ENCODE measurements at places on chromosomes 16 and 17. TPM values are rescaled to one million over a fixed set of nuclear protein-coding genes. Genes with fewer than 3 reads are reported as not detected.

DNA sequence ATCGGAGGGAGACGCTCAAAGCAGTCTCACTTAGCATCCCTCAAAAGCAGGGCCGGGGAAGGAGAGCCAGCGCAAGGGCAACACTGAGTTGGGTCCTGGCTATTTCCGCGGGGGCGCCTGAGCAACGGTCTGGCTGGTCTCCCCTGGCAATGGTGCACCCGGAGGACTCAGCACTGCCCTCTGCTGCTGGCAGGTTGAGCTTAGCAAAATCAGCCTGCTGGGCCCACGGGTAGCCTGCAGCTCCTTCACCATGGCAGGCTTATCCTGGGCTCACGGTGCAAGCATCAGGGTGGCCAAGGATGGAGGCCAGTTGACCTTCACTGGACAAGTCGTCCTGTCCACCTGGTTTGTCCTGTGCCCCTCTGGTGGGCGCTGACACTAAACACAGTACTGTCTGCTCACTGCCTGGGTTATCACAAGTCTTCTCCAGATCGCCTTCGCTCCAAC lies 14.4 kb upstream of the ALDH3A1 start:
- H3K4me1 ChIP-seq, result peaks cover 16% of the 10 kb centered on the region
- H3K27ac ChIP-seq, result no peak overlapping the region
- peak; percentile 72 for DNase-seq
- no peaks in the 10 kb centered on the region for H3K36me3 ChIP-seq

- H3K27me3 ChIP-seq, result peaks cover 17% of the 10 kb centered on the region
- H3K36me3 ChIP-seq, result no peaks in the 10 kb centered on the region
- H3K27ac ChIP-seq, result no peak overlapping the region
- H3K4me1 ChIP-seq, result peaks cover 7% of the 10 kb centered on the region
- peak overlapping the region; percentile 41 for H3K4me3 ChIP-seq
These were observed 484 bp downstream of the FZD2 start for GRCh38 chr17:44557651-44558285.

DNA sequence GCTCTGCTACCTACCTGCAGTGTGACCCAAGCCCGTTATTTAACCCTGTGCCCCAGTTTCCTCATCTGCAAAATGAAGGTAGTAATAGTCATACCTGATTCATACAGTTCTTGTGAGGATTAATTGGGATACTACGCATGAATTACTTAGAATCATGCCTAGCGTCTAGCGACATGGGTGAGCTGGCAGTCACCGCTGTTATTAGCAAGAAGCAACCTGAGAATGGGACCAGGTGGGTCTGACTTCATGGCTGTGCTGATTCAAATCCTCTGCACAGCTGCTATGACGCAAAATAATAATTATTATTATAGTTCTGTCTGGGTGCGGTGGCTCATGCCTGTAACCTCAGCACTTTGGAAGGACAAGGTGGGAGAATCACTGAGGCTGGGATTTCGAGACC lies 7.9 kb downstream of the SOCS1 start:
- H3K4me3 ChIP-seq, result no peak overlapping the region
- no peaks in the 10 kb centered on the region for H3K27me3 ChIP-seq
- no peak for DNase-seq
- no peaks in the 10 kb centered on the region for H3K36me3 ChIP-seq
- H3K27ac ChIP-seq, result no peak overlapping the region

DNA sequence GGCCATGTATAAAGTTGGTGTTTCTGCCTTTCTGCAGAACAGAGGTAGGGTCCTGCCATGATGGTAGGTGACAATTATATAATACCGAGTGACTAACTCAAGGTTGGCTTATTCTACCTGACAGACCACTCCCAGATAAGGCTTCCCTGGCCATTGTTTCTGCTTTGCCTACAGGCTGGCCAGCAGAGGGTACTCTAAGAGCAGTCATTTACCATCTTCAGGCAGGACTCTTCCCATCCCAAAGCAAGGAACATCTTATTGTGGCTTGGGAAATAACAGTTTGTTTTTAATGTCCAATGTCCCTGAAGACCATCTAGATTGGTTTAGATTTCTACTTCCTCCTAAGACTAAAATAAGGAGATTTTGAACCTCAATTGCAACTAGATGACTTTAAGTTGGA lies 74.1 kb downstream of the SNX11 start:
- H3K4me1 ChIP-seq, result no peaks in the 10 kb centered on the region
- no peak overlapping the region for H3K27ac ChIP-seq
- H3K27me3 ChIP-seq, result no peaks in the 10 kb centered on the region
- no peak overlapping the region for H3K4me3 ChIP-seq
- peaks cover 64% of the 10 kb centered on the region for H3K36me3 ChIP-seq

- no peak overlapping the region for H3K4me3 ChIP-seq
- no peak for DNase-seq
- H3K36me3 ChIP-seq, result no peaks in the 10 kb centered on the region
- H3K4me1 ChIP-seq, result no peaks in the 10 kb centered on the region
- H3K27me3 ChIP-seq, result no peaks in the 10 kb centered on the region
- H3K27ac ChIP-seq, result no peak overlapping the region
These were observed 45.9 kb downstream of the JPH3 start for GRCh38 chr16:87648236-87648635.

- H3K27me3 ChIP-seq, result no peaks in the 10 kb centered on the region
- peak overlapping the region; percentile 49 for H3K4me3 ChIP-seq
- H3K4me1 ChIP-seq, result peaks cover 41% of the 10 kb centered on the region
- no peak for DNase-seq
- no peaks in the 10 kb centered on the region for H3K36me3 ChIP-seq
- peak overlapping the region; percentile 33 for H3K27ac ChIP-seq
These were observed 40.8 kb downstream of the LDHD start for GRCh38 chr16:75075688-75076268.

GRCh38 chr17:17484451-17484899 lies 7.7 kb downstream of the MED9 start:
- H3K4me3 ChIP-seq, result no peak overlapping the region
- H3K4me1 ChIP-seq, result peaks cover 17% of the 10 kb centered on the region
- no peak overlapping the region for H3K27ac ChIP-seq
- H3K36me3 ChIP-seq, result peaks cover 14% of the 10 kb centered on the region
- H3K27me3 ChIP-seq, result no peaks in the 10 kb centered on the region
- DNase-seq, result no peak

- H3K4me1 ChIP-seq, result peaks cover 7% of the 10 kb centered on the region
- no peak overlapping the region for H3K27ac ChIP-seq
- no peak overlapping the region for H3K4me3 ChIP-seq
- H3K36me3 ChIP-seq, result no peaks in the 10 kb centered on the region
- no peak for DNase-seq
These were observed 38.4 kb downstream of the TNFRSF13B start for GRCh38 chr17:16933317-16934132.

- H3K36me3 ChIP-seq, result peaks cover 12% of the 10 kb centered on the region
- H3K27ac ChIP-seq, result no peak overlapping the region
- no peak for DNase-seq
- no peaks in the 10 kb centered on the region for H3K27me3 ChIP-seq
- peaks cover 21% of the 10 kb centered on the region for H3K4me1 ChIP-seq
These were observed 2.5 kb downstream of the KNOP1 start for GRCh38 chr16:19715566-19715965.

GRCh38 chr16:26071101-26071866 lies 379.5 kb downstream of the HS3ST4 start:
- H3K4me1 ChIP-seq, result no peaks in the 10 kb centered on the region
- H3K27ac ChIP-seq, result no peak overlapping the region
- no peak for DNase-seq
- H3K27me3 ChIP-seq, result no peaks in the 10 kb centered on the region

GRCh38 chr16:1036166-1036565 lies 36.4 kb upstream of the SSTR5 start:
- no peaks in the 10 kb centered on the region for H3K27me3 ChIP-seq
- DNase-seq, result no peak
- H3K27ac ChIP-seq, result no peak overlapping the region
- H3K4me3 ChIP-seq, result no peak overlapping the region
- H3K36me3 ChIP-seq, result no peaks in the 10 kb centered on the region
- no peaks in the 10 kb centered on the region for H3K4me1 ChIP-seq

- H3K36me3 ChIP-seq, result no peaks in the 10 kb centered on the region
- H3K4me3 ChIP-seq, result no peak overlapping the region
- H3K4me1 ChIP-seq, result peaks cover 14% of the 10 kb centered on the region
- DNase-seq, result no peak
- peaks cover 5% of the 10 kb centered on the region for H3K27me3 ChIP-seq
These were observed 59.0 kb upstream of the MED9 start for GRCh38 chr17:17417718-17418181.

DNA sequence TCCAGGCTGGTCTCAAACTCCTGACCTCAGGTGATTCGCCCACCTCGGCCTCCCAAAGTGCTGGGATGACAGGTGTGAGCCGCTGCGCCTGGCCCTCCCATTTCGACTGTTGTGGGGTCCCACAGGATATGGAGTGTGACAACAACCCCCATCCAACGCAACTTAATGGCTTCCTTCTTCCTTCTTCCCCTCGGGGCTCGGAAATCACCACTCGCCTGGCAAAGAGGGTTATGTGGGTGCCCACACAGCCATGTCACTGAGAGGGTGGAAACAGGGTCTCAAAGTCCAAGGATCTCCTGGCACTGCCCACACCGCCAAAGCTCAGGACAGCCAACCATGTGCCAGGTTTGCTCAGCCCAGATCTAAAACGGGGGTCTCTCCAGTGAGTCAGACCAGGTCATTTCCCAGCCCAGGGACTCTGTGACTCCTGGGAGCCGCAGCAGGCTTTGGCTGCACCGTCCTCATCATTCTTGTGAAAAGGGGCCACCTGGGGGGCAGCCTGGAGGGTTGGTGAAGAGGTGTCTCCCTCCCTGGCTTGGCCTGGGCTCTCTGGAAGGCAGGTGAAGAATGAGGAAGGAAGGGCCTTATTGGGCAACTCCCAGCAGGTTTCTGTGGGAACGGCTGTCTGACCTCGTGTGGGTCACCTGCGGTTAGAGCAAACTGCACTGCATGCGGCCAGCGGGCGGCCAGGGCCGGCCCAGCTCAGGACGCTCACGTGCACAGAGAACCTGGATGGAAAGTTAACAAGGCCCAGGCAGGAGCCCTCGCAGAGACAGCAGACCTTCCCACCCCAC lies 25.3 kb upstream of the LITAF start:
- no peaks in the 10 kb centered on the region for H3K27me3 ChIP-seq
- H3K4me3 ChIP-seq, result no peak overlapping the region
- no peak for DNase-seq
- H3K27ac ChIP-seq, result no peak overlapping the region
- H3K36me3 ChIP-seq, result no peaks in the 10 kb centered on the region

GRCh38 chr16:2501946-2502895 lies 11.5 kb upstream of the ATP6V0C start:
- peaks cover 8% of the 10 kb centered on the region for H3K4me1 ChIP-seq
- DNase-seq, result no peak
- no peak overlapping the region for H3K4me3 ChIP-seq
- H3K27ac ChIP-seq, result no peak overlapping the region

GRCh38 chr17:18194804-18195203 lies 11.2 kb downstream of the ALKBH5 start:
- H3K27ac ChIP-seq, result no peak overlapping the region
- H3K4me3 ChIP-seq, result no peak overlapping the region
- peaks cover 39% of the 10 kb centered on the region for H3K4me1 ChIP-seq
- H3K36me3 ChIP-seq, result peaks cover 32% of the 10 kb centered on the region
- no peaks in the 10 kb centered on the region for H3K27me3 ChIP-seq

DNA sequence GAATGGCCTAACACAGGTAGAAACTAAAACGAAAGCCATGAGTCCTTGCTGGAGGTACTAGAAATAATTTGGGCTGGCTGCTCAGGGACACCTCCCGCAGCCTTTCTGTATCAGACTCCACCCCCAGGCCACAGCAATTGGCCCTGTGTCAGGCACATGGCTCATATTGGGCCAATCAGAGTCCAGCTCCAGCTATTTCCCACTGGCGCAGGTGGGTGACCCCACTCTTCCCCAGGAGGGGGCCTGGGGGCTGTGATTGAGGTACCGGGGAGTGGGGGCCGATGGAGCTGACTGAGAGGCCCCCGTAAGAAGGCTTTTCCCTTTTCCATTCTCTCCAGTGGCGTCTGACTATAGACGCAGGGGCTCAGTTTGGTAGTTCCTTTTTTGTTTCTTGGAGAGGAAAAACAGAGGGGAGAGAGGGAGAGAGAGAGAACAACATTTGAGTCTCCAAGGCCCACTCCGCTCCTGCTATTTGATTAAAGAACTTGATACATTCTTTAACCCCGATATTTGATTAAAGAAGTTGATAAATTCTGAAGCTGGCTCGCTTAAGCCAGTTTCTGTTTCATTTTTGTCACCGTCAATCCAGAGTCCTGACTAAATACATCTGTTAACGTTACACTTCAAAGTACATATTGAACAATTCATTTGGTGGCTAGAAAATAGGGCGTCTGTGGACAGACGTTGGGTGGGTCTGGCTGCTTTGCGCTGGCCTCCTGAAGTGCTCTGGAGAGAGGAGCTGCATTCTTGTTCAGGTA lies 26.3 kb downstream of the FOXL1 start:
- H3K36me3 ChIP-seq, result no peaks in the 10 kb centered on the region
- peak; percentile 41 for DNase-seq
- H3K27ac ChIP-seq, result peak overlapping the region; percentile 35
- no peaks in the 10 kb centered on the region for H3K27me3 ChIP-seq
- peak overlapping the region; percentile 88 for H3K4me3 ChIP-seq

GRCh38 chr16:30539000-30539964 lies 4.6 kb upstream of the ZNF747 start:
- H3K27me3 ChIP-seq, result no peaks in the 10 kb centered on the region
- H3K4me3 ChIP-seq, result no peak overlapping the region
- peaks cover 4% of the 10 kb centered on the region for H3K36me3 ChIP-seq
- no peak for DNase-seq
- H3K4me1 ChIP-seq, result peaks cover 17% of the 10 kb centered on the region
- H3K27ac ChIP-seq, result peak overlapping the region; percentile 9

GRCh38 chr16:59459806-59460205 lies 725.7 kb upstream of the GOT2 start:
- no peaks in the 10 kb centered on the region for H3K36me3 ChIP-seq
- no peak for DNase-seq
- H3K27ac ChIP-seq, result no peak overlapping the region
- no peaks in the 10 kb centered on the region for H3K27me3 ChIP-seq
- no peaks in the 10 kb centered on the region for H3K4me1 ChIP-seq

The IGF2BP1 gene
- total RNA-seq, result 0.28 TPM

The ADORA2B gene
- total RNA-seq, result 0.88 TPM

The CFAP52 gene
- total RNA-seq, result not detected

The ATP1B2 gene
- 0.40 TPM for total RNA-seq

The MPO gene
- total RNA-seq, result not detected

The SHISA9 gene
- total RNA-seq, result 0.35 TPM

Data from CD8-positive, alpha-beta memory T cell (primary cell).